ENCODE measurements at places on chromosomes 12 and 14.

DNA sequence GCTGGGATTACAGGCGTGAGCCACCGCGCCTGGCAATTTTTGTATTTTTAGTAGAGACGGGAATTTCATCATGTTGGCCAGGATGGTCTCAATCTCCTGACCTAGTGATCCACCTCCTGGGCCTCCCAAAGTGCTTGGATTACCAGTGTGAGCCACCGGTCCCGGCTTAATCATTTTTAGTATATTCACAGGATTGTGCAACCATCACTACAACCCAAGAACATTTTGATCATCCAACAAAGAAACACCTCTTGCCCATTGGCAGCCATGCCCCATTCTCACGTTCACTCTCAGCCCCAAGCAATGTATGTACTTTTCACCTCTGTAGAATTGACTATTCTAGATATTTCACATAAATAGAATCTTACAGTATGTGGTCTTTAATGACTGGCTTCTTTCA lies 19.9 kb downstream of the SP1 start:
- no peak for DNase-seq

GRCh38 chr14:34713122-34713680 lies 1.2 kb downstream of the CFL2 start:
- DNase-seq = no peak

GRCh38 chr12:49825360-49825970 lies 2.7 kb downstream of the NCKAP5L start:
- no peak for DNase-seq

DNA sequence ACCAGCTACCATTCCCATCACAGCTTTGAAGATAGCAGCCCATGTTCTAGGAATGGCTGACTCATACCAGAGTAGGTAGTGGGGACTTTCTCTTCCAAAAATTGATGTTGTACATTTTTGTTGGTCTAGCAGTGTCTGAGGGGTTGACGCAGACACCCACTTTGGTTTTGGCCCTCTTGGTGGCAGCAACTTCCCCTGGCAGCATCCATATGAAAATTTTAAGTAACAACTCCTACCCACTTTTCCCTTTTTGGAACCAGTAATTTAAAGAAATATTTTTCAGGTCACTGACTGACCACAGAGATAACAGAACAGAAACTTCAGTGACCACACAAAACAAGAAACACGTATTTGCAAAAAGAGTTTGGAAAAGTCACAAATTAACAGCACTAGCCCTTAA lies 162.0 kb upstream of the TMCC3 start:
- no peak for DNase-seq

GRCh38 chr14:55133416-55133815 lies 4.4 kb downstream of the LGALS3 start:
- DNase-seq = no peak

DNA sequence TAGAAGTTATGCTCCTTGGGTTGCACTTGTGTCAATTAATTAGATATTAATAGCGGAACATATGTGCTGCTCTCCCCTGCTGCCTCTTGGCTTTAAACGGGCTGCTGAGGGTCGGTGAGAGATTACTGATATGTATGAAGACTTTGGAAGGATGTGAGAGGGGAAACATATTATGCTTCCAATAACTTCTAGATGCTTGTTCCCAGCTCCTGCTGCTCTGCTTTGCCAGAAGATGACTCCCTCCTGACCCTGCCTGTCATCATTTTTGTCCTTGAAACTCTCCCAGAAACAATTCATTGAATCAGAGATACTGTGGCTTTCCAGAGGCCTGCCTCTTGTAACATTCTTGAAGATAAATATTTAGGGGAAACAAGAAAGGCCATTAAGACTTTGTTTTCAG lies 300.1 kb upstream of the STXBP6 start:
- no peak for DNase-seq

DNA sequence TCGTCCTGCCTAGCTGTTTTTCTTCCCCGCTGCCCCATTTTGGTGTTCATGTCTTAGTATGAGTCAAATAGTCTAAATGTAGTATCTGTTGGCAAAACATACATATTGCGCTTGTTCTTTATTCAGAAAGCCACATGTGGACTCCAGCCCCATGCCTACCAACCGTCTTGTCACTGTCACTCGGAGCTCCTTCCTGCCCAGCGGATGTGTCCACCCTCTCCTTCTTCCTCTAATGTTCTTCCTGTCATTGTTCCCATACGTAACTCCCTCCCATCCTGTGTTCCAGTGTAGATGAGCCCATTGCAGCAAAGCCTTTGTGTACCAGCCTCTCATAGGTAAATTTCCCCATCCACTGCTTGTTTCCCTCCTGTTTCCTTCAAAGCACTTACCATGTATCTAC lies 120.5 kb downstream of the TMX1 start:
- no peak for DNase-seq

- DNase-seq = no peak
Observed at GRCh38 chr12:65808580-65808979, 15.7 kb upstream of the HMGA2 start.

GRCh38 chr12:121238086-121238485 lies 28.2 kb downstream of the P2RX4 start:
- no peak for DNase-seq

All from fibroblast of the conjunctiva (primary cell).